AG08395 (cell line): ENCODE measurements at places on chromosomes 11 and 22.
A peak's percentile ranks its signal among the peaks of the same experiment; 100 is the strongest.

GRCh38 chr11:128928400-128928799 is 14.3 kb downstream of the TP53AIP1 start:
- no peak for DNase-seq

DNA sequence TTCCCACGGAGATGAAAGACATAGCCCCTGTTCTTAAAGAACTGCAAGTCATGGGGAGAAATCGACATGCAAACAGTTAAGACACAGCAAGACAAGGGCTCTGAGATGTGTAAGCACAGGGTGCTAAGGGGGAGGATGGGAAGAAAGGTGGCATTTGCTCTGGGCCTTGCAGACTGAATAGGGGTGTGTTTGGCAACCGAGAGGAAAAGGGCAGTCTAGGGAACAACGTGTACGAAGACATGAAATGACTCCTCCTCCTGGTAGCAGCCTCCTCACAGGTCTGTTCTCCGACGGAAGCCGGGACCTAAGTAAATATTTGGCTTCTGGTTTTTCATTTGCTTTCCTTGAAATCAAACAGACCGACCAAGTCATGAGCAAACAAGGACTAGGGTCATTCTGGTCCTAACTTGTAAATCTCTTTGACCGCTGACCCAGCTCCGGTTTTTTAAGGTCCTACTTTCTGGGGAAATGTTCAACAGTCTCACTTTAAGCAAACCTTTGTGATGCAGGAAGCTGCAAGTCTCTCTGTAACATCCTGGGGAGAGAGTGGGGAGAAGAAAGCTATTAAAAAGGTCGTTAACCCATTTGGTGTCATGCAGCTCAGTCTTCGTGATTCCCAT is 19.7 kb downstream of the NNMT start:
- no peak for DNase-seq

DNA sequence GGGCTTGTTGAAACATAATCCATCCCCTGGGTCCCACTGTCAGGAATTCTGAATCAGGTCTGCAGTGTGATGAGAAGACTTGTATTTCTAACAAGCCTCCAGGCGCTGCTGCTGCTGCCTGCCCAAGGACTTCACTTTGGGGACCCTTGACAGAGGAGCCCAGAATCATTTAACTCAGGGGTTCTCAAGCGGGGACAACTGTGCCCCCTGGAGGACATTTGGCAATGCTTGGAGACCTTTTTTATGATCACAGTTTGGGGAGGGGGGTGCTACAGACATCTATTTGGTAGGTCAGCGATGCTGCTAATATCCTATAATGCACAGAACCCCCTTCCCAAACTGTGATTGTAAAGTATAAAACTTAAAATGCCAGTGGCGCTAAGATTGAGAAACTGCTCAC is 312.8 kb downstream of the OPCML start:
- no peak for DNase-seq

DNA sequence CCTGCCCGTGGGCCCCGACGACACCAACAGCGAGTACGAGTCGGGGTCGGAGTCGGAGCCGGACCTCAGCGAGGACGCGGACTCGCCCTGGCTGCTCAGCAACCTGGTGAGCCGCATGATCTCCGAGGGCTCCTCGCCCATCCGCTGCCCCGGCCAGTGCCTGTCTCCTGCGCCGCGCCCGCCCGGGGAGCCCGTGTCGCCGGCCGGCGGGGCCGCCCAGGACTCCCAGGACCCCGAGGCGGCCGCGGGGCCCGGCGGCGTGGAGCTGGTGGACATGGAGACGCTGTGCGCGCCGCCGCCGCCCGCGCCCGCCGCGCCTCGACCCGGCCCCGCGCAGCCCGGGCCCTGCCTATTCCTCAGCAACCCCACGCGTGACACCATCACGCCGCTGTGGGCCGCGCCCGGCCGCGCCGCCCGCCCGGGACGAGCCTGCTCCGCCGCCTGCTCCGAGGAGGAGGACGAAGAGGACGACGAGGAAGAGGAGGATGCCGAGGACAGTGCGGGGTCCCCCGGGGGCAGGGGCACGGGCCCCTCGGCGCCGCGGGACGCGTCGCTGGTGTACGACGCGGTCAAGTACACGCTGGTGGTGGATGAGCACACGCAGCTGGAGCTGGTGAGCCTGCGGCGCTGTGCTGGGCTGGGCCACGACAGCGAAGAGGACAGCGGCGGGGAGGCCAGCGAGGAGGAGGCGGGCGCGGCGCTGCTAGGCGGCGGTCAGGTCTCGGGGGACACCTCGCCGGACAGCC is 3.8 kb downstream of the MAPK8IP2 start:
- no peak for DNase-seq

- DNase-seq: no peak
These were observed 37.5 kb downstream of the PPARA start for GRCh38 chr22:46187862-46188261.

DNA sequence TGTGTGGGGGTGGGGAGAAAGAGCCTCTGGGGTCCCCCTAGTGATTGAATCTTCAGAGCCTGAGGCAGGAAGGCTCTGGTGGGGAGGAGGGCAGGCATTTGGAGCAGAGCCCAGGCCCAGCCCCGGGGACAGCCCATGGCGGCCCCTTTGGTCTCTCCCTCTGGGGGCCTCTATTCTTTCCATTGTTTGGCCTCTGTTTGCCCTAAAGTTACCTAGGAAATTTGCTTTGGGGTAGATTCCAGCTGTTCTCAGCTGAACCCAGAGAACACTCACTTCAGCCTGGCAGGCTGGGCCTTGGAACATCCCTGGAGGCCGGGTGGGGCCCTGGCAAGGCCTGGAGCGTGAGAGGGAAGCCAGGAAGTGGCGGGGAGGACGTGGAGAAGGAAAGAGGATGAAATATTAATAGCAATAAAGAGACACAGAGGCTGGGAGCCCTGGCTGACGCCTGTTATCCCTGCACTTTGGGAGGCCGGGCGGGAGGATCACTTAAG is 22.9 kb upstream of the A4GALT start:
- DNase-seq: peak; percentile 95

DNA sequence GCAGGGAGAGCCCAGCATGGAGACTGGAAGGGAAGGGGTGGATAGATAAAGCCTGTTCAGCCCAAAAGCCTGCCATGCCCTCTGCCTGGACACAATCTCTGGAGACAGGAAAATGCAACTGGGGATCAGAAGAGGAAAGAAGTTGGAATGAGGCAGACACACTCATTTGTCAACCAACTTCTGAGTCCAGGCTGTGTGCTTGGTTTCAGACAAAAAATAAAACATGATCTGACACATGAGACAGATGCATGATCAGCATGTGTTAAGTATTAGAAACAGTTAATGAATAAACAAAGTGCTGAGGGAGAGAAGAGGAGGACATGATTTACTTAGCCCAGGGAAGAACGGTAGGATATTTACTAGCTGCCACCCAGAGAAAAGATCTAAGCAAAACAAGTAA is 839 bp downstream of the LRRN4CL start:
- no peak for DNase-seq

GRCh38 chr11:126152152-126152551 is 59.3 kb downstream of the RPUSD4 start:
- DNase-seq: no peak

DNA sequence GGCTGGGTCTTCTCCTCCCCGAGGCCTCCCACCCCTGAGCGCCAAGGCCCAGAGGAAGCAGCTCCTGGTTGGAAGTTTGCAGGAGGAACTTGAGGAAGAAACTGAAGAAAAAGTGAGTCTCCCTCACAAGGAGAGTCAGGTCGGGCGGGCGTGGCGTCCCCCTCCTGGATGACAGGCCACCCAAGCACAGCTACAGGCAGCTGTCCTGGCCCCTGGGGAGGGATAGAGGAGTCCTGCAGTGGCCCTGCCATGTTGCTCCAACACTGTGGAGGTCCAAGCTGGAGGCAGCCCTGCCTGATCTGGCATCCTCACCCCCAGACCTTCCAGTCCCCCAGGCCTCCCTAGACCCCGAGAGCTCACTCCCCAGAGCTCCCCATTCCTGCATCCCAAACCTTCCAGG is 1150.1 kb downstream of the BRD1 start:
- no peak for DNase-seq

GRCh38 chr11:64713781-64714363 is 9.1 kb downstream of the NRXN2 start:
- DNase-seq: no peak

- no peak for DNase-seq
These were observed 2.0 kb upstream of the OR2AG1 start for GRCh38 chr11:6780829-6781228.

GRCh38 chr11:96051820-96052219 is 127.9 kb upstream of the MTMR2 start:
- DNase-seq: no peak
